Sigmoid colon (tissue), 7 donors: ENCODE measurements at places on chromosomes 4 and X. TPM values are rescaled to one million over a fixed set of nuclear protein-coding genes. Genes with fewer than 3 reads are reported as not detected.

FAM9B gene
- not detected for total RNA-seq

TMEM144 gene
- 10.0 TPM for total RNA-seq

RAB40AL gene
- total RNA-seq, result 2.0 TPM

- H3K4me1 ChIP-seq, result no peaks in the 10 kb centered on the region
- H3K4me3 ChIP-seq, result no peak overlapping the region
- no peaks in the 10 kb centered on the region for H3K27me3 ChIP-seq
- H3K36me3 ChIP-seq, result no peaks in the 10 kb centered on the region
- no peak overlapping the region for H3K27ac ChIP-seq
Measured at GRCh38 chr4:47221721-47222120, 190.4 kb downstream of the GABRB1 start.

- no peak overlapping the region for H3K27ac ChIP-seq
Measured at GRCh38 chr4:158111241-158111640, 61.6 kb downstream of the GASK1B start.

- H3K36me3 ChIP-seq, result peaks cover 4% of the 10 kb centered on the region
- no peaks in the 10 kb centered on the region for H3K27me3 ChIP-seq
- no peak overlapping the region for H3K27ac ChIP-seq
- H3K4me1 ChIP-seq, result peaks cover 12% of the 10 kb centered on the region
- H3K4me3 ChIP-seq, result no peak overlapping the region
Measured at GRCh38 chr4:109698656-109699055, 4.6 kb downstream of the CASP6 start.

- H3K36me3 ChIP-seq, result no peaks in the 10 kb centered on the region
- peaks cover 5% of the 10 kb centered on the region for H3K4me1 ChIP-seq
- H3K4me3 ChIP-seq, result no peak overlapping the region
Measured at GRCh38 chr4:71261001-71261400, 77.8 kb upstream of the SLC4A4 start.

DNA sequence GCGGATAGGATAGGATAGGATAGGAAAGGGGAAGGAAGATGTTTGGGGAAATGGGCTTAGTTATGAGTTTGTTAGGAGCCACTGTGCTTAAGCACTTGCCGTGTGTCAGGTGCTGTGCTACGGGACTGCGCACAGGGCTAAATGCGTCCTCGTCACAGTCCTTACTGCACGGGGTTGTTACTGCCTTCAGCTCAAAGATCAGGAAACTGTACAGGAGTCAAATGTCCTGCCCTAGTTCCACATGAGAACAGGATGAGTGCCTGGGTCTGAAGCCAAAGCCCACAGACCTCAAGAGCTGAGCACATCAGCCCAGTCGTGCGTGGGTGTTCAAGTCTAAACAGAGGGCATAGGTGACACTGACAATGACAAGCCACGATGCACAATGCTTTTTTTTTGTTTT lies 15.0 kb downstream of the ACSL1 start:
- DNase-seq, result no peak
- no peak overlapping the region for H3K4me3 ChIP-seq
- H3K27me3 ChIP-seq, result no peaks in the 10 kb centered on the region
- H3K27ac ChIP-seq, result no peak overlapping the region
- H3K36me3 ChIP-seq, result no peaks in the 10 kb centered on the region

GRCh38 chr4:53605783-53606182 lies 14.5 kb upstream of the LNX1 start:
- H3K4me1 ChIP-seq, result no peaks in the 10 kb centered on the region
- H3K27ac ChIP-seq, result no peak overlapping the region
- H3K36me3 ChIP-seq, result no peaks in the 10 kb centered on the region
- H3K27me3 ChIP-seq, result no peaks in the 10 kb centered on the region

DNA sequence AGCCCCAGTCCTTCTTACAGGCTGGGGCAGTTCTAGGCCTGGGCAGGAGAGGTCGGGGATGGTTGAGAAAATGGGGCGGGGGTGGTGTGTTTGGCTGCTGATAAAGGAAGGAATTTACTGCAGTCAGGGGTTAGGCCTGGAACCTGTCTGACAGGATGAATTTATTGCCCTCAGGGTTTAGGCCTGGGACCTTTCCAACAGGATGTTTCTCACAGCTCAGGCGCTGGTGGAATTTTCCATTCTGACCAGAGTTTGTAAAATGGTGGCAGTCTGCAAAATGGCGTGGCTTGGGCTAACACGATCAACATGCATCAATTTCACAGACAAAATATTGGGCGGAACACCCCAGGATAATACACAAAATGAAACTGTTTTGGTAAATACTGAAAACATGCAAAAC lies 83.5 kb upstream of the SPIN4 start:
- H3K4me3 ChIP-seq, result no peak overlapping the region
- no peaks in the 10 kb centered on the region for H3K36me3 ChIP-seq
- no peaks in the 10 kb centered on the region for H3K4me1 ChIP-seq

- H3K27me3 ChIP-seq, result no peaks in the 10 kb centered on the region
- H3K27ac ChIP-seq, result no peak overlapping the region
- no peak overlapping the region for H3K4me3 ChIP-seq
- H3K4me1 ChIP-seq, result no peaks in the 10 kb centered on the region
- no peak for DNase-seq
Measured at GRCh38 chrX:97797076-97797475, 913.4 kb downstream of the RPA4 start.
